NCI-H748 treated with DMSO at 0.1 percent for 48 hours (cell line): ENCODE measurements at places on chromosomes 2 and 18.

DNA sequence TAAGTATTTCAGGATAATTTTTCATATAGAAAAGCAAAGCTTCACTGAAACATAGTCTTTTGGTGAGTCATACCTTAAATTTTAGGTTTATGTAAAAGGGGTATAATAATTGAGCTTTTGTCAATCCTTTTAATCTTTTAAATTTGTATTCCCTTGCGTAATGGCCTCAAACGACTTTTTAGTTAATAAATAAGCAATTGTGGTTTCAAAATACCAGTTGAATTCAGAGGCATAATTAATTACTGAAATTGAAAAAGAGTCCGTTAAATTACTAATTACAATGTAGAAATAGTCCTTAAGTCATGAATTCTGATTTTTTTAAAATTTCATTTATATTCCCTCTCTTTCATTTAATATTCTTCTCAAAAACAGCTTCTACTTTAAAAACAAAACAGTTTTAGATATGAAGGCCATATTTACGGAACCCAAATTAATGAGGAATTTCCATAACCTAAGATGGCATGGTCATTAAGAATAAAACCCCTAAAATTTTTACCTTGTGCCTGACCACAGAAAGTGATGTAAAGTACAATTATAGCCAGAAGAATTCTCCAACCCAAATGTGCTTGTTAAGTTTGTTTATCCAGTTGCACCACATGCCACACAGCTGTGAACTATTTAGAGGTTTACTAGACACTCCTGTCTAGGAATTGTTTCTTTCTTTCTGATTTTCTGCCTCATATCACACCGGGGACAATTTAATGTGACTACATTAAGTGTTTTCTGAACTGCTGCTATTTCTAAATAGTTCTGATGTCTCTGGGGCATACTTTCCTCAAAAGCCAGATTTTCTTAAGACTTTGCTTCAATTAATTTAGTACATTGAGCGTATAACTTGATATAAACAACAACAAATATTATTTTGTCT lies 60.7 kb upstream of the ITGA4 start:
- no peak for DNase-seq

GRCh38 chr2:38740851-38741731 lies 10.1 kb downstream of the SRSF7 start:
- DNase-seq = peak; percentile 24

- DNase-seq = no peak
Observed at GRCh38 chr2:119546447-119546767, 2.2 kb downstream of the CFAP221 start.

DNA sequence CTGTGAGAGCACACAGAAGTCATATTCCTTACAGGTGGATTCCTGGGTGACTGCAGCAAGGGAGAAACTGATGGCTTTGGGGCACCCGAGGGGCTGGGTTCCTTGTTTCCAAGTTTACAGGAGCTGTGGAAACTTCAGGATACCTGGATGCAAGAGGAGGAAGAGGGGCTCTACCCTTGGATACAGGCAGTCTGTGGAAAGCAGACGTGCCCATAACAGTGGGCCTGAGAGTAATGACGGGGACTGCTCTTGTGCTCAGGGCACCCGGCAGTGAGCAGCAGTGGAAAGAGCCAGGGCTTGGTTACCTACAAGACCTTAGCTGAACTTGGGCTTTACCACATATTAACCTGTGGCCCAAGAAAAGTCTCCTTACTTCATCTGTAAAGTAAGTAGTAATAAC lies 102.2 kb upstream of the TGFA start:
- DNase-seq = no peak

GRCh38 chr2:9329497-9329896 lies 93.8 kb downstream of the ITGB1BP1 start:
- DNase-seq = no peak

DNA sequence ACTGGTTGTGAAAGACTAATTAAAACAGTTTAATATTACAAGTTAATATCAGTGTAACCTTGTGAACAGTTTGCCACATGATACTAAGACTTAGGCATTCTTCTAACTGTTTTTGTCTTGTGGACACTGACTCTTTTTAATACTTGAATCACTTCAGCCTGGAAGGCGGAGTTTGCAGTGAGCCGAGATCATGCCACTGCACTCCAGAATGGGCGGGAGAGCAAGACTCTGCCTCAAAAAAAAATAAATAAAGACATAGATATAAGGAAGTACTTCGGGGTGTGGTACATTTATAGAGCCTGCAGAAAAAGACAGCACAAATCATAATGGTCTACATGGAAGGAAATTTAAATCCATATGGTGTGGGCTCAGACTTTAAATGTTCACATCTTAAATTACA lies 300.4 kb upstream of the NETO1 start:
- DNase-seq = no peak

- DNase-seq = peak; percentile 91
Observed at GRCh38 chr2:193303464-193303863, 1108.7 kb upstream of the TMEFF2 start.

DNA sequence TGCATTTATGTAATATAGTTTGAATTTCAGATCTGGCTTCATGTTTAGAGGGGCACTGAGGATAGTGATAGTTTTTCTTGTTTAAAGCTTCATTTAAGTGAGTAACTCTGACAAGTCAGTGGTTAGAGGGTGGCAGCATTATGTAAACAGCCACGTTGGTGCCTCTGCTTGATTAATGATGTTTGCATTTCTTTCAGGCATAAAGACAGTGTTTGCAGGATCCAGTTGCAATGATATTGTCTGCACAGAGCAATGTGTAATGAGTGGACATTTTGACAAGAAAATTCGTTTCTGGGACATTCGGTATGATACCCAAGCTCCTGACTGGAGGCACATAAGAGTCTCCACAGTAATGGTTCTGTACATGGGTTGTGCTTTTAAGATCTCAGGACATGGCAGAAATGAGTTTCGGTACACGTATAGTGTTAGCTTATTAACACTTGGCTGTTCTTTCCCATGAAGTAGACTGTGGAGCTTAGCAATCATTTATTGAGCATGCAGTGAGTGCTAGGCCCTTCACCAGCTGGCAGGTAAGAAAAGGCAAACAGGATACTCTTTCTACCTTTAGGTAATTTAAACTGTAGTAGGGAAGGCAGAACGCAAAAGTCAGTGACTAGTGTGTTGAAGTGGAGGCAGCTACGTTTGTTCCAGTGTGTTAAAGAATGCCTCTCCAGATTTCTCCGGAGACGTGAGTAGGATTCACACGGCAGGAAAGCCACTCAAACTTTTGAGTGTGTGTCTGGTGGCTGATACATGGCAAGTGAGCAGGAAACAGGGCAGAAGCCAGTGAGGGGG lies 17.4 kb upstream of the SAG start:
- DNase-seq = no peak

GRCh38 chr2:111209045-111209514 lies 88.4 kb downstream of the BCL2L11 start:
- no peak for DNase-seq

DNA sequence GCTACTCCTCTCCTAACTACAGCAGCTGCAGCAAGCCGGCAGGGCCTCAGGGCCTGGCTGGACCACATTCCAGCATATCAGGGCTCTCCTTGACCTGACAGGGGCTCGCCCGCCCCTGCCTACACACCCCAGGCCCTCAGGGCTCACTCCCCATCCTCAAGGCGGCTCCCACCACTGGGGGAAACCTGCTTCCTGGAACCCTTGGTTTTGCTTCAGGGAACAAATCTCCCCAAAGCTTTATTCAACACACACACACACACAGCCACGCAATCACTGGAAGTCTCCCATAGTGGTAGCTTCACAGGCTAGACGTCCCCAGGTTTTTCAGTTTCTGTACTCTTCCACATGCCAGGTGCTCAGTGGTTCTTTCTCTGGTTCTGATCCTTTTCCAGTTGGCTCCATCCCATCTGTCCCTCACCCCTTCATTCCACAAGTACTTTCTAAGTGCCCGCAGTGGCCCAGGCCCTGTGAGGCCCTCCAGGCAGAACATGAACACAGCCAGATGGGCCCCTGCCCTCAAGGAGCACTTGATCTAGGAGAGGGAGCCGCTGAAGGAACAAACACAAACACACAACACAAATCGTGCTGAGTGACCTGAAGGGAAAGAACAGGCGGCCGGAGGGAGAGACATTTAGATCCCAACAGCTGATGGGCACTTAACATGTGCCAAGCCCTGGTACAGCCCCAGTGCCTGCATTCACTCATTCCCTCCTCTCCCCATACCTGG lies 51.1 kb downstream of the TNS1 start:
- no peak for DNase-seq

DNA sequence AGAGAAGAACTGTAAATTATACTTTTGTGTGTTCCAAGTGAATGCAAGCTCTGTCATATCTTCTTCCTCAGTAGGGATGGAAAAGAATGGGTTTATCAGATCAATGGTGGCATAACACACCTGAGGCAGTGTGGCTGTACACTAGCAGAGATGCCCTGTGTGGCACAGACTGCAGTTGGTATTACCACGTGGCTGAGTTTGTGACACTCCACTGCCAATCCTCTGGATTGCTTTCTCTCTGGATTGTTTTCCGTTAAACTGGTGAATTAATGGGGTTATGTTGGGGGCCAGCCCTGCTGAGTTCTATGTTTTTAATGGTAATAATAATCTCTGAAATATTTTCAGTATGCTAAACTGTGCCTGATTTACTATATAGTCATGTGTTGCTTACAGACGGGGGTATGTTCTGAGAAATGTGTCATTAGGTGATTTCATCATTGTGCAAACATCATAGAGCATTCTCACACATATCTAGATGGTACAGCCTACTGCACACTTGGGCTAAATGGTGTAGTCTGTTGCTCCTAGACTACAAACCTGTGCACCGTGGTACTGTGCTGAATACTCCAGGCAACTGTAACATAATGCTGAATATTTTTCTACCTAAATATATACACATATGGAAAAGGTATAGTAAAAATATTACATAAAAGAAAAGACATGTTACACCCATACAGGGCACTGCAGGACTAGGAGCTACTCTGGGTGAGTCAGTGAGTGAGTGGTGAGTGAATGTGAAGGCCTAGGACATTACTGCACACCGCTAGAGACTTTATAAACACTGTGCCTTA lies 84.7 kb upstream of the ST6GAL2 start:
- no peak for DNase-seq

GRCh38 chr2:18426174-18426573 lies 134.3 kb downstream of the RDH14 start:
- no peak for DNase-seq

- DNase-seq = no peak
Observed at GRCh38 chr18:59633961-59634485, 63.2 kb downstream of the CCBE1 start.

- no peak for DNase-seq
Observed at GRCh38 chr2:238003234-238004031, 36.6 kb downstream of the UBE2F start.

DNA sequence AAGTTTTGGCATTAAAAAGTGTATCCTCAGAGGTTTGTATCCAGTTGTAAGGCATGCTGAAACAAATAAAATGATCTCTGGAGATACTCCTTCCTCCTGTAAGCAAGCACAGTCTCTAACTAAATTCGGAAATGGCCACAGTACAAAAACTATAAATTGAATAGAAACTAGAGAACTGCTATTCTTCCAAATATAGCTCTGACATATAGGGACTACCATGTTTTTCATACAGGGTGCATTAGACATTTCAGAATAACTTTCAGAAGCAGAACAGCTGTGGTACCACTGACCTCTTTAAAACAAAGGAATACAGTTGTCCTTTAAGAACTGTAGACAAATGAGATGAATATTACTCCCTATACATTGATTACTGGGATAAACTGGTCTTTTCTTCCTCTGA lies 568.5 kb downstream of the ARHGAP15 start:
- no peak for DNase-seq

DNA sequence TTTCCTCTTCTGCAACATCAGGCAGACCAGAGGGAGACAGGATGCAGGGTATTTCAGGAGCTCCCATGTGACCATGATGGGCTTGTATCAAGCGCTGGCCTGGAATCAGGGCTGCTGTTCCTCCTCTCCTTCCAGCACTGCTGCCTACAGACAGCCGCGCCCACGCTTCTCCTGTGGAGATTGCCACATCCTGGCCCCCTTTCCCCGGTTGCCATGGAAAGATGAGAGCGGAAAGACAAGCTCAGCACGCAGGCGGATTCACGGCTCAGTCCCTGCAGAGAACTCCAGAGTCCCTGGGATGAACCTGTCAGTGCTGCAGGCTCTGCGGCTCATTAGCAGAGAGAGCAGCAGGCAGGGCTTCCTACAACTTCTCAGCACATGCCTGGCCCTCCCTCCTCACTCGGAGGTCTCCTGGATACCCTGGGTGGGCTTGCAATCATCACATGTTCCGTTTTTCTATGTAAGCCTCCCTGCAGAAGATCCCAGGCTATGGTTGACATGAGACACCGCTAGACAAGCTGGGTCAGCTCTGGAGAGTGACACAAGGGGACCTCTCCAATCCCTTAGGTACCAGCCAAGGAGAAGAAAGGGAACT lies 497.8 kb upstream of the MYT1L start:
- no peak for DNase-seq

DNA sequence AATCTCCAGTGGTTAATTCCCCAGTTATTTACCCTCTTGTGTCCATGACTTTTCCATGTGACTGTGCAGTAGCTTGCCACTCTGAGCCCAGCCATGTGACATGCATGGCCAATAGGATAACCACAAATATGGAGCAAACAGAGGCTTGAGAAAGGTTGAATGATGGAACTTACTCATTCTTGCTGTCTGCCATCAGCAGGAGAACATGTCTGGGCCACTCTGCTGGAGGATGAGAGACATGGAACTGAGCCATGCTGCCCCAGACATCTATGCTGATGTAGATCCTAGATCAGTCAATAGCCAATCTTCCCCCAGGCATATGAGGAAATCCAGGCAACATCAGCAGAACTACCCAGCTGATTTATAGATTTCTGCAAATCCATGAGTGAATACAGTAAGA lies 992.3 kb upstream of the FANCL start:
- no peak for DNase-seq

DNA sequence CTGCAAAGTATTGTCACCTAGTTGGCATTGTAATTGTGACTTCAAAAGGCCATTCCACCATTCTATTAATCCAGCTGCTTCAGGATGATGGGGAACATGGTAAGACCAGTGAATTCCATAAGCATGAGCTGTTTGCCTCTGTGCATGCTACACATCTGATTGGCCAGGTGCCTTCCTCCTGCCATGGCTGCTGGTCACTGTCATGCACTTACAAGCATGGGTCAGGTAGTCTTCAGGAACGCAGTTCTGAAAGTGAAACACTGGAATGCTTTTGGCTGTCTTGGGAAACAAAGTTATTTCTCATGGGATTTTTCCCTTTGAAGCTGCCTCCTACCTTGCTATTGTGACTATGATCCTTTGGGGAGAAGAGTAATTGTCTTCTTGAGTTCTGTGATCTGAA lies 267.6 kb downstream of the GBX2 start:
- DNase-seq = no peak

- DNase-seq = no peak
Observed at GRCh38 chr18:68478246-68478645, 236.7 kb downstream of the TMX3 start.

GRCh38 chr2:149271575-149271974 lies 58.8 kb upstream of the LYPD6 start:
- no peak for DNase-seq

DNA sequence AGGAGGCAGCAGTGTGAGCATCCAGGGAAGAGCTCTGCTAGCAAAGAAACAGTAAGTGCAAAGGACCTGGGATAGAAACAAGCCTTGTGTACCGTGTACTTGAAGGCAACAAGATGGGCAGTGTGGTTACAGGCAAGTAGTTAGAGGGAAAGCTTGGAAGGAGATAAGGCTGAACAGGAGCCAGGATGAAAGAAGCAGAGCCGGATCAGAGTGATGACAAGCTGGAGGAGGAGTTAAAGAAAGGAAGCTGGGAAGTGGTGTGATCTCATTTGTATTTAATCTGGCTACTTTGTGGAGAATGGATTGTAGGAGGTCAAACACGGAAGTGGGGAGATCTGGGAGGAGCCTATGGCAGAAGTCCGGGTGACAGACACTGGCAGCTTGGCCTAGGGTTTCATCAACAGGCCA lies 44.7 kb upstream of the VPS54 start:
- no peak for DNase-seq
